ENCODE measurements at places on chromosomes 7 and 10.

DNA sequence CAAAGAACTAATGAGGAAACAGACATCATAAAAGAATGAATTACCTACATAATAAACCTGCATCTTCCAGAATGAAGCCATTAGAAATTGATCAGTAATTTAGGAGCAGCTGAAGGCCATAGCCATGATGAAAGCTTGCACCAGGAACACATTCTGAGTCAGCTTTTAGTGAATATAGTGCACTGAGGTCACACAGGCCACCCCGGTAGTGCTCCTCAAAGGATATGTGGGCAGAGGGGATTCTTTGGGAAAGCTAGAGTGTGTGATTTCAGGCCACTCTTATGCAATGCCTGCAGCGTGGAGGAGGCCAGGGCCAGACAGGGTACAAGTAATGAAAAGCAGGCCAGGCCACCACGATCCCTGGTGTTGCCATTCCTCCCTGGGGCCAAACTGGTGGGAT is 451.9 kb downstream of the GRID1 start:
- no peak for DNase-seq

DNA sequence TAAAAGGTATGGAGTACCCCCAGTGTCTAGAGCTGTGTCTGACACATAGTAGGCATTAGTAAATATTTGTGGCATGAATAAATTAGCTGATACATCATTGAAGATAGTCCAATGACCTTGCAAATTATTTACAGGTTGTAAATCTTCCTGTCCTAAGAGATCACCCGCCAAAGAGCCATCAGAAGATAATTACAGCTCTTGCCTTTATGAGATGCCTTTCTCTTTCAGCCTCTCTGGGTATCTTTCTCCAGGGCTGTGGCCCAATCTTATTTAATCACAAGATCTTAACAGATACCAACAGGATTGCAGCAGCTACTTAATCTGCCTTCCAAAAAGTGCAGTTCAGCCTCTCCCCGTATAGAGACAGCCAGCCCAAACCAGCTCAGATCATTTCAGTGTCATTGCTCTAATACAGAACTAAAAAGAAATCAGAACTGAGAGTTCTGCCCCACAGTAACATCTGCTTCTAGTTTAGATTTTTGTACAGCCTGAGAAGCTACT is 41.5 kb downstream of the MYOF start:
- DNase-seq = no peak

DNA sequence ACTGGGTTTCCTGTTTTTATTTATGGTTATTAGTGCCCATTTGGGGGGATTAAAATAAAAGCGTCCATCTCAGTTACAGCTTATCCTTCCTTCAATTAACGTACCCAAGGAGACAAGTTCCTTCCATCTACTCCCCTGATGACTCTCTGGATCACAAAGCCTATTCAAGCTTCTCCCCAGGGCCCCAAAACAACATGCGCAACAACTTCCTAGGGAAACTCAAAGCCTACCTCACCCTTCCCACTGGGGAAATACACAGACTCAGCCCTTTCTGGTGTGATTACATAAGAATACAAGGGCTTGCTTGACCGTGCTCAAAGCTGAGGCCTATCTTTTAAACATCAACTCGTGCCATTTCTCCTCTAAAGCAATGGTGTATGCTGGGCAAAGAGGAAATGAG is 112.4 kb downstream of the CDK6 start:
- no peak for DNase-seq

DNA sequence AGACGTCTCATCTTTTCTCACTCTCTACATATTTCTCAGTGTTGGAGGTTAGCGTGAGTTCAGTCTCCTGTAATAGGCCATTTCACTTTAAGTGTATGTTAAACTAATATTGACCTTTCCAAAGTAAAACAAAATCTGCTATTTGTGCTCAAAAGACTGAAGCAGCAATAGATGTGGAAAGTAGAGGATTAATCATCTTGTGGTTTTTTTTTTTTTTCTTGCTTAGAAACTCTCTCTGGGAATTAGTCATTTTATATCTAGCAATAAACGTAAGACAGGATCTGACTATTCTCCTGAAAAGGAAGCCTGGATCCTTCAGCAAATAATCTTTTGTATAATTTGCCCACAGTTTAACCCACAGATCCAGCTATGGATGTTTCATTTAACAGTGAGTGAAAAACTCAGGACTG is 81.7 kb downstream of the NRP1 start:
- no peak for DNase-seq

DNA sequence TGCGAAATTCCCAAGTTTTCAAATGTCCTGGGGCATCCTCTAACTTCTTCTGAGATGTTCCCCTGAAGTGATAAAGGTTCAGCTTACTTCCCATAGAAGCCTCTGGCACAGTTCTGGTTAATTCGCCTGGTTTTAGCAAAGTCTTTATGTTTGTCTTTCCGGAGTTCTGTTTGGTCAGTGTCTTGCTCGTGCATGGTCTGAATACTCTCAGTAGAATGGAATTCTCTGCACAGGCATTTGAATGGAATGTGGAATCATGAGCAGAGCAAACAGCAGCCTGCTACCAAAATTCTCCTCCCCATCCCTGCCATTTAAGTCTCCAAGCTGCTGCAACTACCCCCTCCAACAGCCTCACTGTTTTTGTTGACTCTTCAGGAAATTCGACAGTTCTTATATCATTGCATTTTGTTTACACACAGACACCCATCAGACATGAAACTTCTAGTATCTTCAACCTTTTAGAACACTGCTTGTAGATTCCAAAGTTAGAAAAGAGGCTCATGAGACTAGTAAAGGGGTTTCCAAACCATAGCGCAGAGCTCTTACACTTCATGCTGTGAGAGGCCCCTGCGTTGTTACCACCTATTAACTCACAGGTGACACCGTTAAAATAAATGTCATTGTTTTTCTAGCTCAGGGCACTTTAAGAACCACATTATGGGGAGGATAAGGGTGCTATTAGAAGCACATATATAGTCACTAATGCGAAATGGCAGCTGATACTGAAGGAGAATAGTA is 129.7 kb downstream of the PLCE1 start:
- no peak for DNase-seq

- DNase-seq = no peak
Measured at GRCh38 chr7:80450621-80451308, 61.1 kb downstream of the GNAT3 start.

DNA sequence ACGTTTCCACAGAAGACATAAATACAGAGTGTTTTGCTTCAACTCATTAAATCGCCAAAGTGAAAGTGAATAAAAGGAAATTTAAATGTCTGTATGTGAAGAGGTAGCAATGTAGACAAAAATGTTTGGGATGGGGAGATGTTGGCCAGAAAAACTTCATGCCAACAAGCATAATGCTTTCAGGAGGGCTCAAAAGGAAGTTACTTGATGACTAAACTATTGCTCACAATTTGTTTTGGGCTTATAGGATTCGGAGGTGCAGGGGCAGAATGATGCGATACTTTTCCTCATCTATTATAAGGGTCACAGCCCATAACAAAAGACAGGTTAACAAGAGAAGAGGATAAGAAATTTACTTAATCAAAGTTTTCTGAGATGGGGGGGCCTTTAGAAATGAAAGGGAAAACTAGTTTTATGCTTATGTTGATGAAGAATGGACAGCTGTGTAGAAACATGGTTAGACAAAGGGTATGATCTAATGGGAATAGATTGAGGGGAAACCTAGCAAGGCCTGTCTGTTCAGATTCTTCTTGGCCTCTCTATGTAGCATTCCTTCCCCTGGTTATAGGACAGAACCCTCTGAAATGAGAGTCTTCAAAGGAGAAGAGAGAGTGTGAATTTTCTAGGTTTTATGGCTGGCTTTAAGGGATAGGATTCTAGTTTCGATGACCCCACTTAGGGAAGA is 898.6 kb downstream of the LRMDA start:
- DNase-seq = no peak

DNA sequence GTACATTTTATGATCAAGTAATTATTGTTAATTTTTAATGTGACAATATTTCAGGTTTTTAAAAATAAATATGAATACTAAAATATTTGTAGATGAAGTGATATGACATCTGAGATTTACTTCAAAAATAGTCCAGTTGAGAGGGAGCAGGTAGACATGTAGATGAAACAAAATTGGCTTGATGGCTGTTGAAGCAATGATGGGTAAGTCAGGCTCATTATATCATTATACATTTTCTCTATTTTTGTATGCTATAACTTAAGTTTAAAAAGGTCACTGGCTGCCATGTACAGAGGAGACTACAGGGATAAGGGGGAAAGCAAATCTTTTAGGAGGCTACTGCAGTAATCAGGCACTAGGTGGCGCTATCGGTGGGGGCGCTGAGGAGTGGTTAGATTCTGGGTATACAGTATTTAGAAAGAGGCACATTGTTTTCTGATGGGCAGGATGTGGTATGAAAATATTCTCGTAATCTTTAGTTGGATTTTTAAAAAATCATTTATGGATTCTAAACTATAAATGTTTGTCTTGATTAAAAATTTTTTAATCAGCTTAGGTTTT is 189.8 kb upstream of the IMMP2L start:
- DNase-seq = no peak

GRCh38 chr7:4800926-4801838 is 25.8 kb downstream of the AP5Z1 start:
- no peak for DNase-seq

DNA sequence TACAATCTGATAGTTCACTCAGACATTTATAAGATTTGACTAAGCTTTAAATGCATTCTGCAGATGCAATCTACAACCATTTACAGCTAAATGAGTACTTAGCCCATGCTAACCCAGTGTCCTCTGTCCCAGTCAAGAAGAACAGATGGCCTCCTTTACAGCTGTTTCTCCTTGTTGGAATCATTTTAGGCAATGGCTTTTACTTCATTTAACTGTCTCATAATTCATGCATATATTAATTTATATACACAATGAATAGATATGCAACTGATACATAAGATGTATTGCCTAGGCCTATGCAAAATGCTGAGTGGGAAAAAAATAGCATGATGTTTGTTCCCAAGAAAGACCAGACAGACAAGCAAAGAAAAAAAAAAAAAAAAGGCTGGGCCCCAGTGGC is 82.2 kb downstream of the TSPAN12 start:
- DNase-seq = no peak
